Choroid plexus epithelial cell (primary cell): ENCODE measurements at places on chromosomes 12 and 14.

DNA sequence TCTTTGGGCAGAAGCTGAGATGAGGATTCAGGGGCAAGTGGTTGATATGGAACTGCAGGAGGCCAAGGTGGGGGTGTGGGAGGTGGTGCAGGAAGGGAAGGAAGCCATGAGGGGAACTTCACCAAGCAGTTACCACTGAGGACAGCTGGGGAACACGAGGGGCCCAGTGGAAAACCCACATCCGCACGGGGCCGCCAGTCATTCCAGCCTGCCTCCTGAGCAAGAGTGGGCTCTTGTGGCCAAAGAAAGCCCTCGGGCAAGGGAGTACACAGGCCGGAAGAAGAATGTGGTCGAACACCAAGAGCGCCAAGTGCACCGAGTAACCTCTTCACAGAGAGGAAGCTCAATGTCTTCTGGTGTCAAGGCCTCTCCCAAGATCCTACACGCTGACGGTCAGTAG lies 252.2 kb upstream of the FOXN3 start:
- no peak for DNase-seq

- peak; percentile 56 for DNase-seq
Observed at GRCh38 chr12:59650588-59651228, 54.9 kb downstream of the SLC16A7 start.

GRCh38 chr12:101957252-101957959 lies 80.0 kb downstream of the DRAM1 start:
- DNase-seq = no peak

DNA sequence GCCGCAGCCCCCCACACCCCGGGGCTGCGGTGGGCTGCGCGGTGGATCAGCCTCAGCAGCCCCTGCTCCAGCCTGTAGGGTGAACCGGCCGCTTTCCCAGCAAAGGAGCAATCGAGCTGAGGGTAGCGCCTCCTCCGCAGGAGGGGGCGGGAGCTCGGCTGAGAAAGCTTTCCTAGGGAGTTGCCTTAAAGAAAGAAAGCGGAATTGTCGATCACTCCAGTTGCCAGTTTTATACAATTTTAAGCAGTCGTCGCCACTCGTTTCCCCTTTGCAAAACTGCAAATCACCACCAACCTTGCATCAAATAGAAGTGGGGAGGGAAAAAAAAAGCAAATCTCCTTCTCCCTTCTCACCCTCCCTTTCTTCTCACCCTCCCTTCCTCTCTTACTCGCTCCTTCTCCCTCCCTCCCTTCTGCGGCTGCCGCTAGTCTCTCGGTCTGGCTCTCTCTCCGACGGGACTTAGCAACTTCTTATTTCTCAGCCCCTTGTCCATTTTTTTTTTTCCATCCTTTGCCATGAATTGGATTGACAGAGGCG lies at the start of gene PDE3A:
Gene PDE3A (plus strand): TSS at position 424 of the 537 bp plus-strand sequence. CDS start 748 bp downstream, outside the sequence.
- DNase-seq = peak; percentile 86

GRCh38 chr14:29668201-29668600 lies 259.4 kb downstream of the PRKD1 start:
- no peak for DNase-seq

DNA sequence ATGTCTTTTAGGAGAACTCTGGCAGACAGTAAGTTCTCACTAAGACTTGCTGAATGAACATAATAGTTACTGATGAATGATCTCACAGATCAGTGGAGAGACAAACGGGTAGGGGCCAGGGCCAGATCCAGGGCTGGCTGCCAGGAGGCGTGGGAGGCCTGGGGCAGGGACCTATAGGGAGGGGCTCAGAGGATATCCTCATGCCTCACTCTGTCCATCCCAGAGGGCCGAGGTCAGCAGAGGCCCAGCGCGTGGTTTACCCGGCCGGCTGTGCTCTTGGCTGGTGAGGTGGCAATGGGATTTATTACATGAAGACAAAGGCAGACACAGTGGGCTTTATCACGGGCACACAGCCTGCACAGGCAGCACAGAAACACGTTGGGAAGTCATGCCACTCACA lies 85.4 kb downstream of the CHGA start:
- no peak for DNase-seq

GRCh38 chr14:73236752-73237218 lies 521 bp upstream of the PAPLN start:
- no peak for DNase-seq

DNA sequence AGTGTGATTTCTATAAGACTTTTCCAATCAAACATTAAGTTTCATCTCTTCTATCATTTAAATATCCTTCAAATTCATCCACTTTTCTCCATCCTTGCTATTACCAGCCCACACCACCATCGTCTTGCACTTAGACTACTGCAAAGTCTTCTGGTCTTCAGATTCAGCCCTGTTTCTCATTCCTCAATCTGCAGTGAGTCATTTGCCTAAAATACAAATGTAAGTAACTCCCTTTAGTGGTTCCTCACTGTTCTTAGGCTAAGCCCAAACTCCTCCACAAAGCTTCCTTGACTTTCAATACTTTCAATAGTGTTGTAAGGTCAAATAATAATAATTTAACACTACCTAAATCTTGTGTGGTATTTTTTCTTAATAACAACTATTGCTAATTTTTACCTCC lies 83.3 kb downstream of the PLEKHG7 start:
- DNase-seq = peak; percentile 46

GRCh38 chr12:65324551-65324950 lies 46.1 kb downstream of the MSRB3 start:
- no peak for DNase-seq

DNA sequence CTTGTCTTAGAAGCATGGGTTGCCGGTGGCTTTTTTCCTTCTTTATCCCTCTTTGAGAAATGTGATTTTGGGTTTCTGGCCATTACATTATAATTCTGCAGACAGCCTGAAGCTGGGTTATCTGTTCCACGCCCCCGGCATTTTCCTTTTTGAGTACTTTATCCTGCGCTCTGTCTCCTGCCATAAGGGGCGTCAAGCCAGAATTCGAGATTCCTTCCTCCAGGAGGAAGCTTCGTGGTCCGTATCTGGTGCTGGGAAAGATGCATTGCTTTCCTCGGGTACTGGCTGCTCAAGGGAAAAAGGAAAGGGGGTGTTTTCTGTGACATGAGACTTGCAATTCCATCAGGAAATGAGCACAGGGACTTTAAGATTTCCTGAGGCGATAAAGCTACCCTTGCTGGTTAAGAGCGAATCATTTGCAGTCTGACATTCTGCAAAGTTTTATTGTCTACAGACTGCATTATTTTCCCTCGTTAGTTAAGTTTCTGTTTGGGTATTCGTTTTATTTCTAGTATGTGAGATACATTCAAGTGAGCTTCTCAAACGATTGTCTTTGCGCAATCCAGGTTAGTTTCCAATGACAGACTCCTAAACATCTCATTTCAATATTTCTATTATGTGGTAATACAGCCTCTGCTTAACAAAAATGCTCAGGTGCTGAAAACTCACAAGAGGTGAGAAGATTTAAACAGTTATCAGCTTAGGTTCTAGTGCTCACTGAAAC lies 694 bp downstream of the AKAP5 start:
- peak; percentile 49 for DNase-seq

DNA sequence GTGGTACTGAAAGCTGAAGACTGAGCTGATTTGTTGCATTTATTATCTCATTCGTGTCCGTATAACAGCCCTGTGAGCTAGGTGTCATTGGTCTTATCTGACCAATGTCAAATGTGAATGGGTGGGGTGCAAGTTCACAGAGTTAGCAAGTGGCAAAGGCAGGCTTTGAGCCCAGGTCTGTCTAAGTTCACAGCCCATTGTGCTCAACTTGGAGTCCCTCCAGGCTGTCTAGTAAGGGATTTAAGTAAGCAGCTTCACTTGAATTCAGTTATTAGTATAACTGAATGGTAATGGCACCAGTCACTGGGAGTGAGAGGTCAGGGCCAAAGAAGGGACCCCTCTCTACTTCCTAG lies 8.5 kb downstream of the C1S start:
- DNase-seq = no peak

- no peak for DNase-seq
Observed at GRCh38 chr14:48325486-48325885, 650.1 kb upstream of the MDGA2 start.

DNA sequence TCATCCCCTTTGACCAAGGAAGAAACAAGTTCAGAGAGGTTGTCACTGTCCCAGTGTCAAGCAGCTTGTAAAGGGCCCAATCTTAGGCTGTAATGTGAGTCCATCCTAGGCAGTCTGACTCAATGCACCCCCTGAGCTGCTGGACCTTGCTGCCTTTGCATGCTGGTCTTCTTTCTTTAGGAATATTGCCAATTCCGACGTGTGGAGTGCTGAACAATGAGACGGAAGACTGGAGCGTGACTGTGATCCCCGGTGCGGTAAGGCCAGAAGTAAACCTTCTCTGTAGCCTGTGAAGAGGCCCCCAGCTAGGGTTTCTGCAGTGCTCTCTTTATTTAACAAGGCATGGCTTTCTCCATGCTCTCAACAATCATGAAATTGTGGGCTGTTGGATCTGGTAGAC lies 963 bp downstream of the TCTN2 start:
- peak; percentile 52 for DNase-seq

- DNase-seq = no peak
Observed at GRCh38 chr12:33575346-33575745, 135.7 kb upstream of the SYT10 start.

- peak; percentile 10 for DNase-seq
Observed at GRCh38 chr12:117408161-117408791, 46.9 kb upstream of the NOS1 start.

DNA sequence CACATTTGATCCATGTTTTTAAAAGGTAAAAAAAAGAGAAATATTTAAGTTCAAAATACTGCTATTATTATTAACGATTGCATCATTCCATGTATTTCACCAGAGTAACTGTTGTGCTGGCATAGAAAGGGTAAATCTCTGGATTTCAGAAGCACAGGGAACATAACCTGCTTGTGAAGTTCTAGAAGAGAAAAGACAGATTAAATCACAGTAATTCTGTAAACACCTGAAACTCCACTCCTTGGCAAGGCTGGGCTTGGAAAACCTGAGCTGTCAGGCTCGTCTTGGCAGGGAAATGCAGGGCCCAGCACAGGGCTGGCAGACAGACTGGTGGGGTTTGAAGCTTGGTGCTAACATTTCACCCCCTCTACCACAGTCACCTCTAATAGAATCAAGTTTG lies 35.1 kb downstream of the SVOP start:
- no peak for DNase-seq

DNA sequence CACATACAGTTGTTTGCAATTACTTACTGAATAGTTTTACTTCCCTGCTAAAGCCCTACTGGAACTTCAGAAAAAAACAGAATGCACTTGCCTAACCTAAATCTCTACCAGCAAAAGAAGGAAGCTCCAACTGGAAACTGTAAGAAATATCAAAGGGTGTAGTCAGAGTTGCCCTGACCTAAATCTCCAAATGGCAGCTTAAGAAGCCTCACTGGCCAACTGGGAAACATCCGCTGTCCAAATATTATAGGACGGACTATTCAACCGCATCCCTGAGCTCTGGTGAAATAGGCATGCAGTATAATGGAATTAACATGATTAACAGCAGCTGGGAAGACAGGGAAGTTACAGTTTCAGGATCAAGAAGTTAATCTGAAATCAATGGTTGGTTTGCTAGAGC lies 24.3 kb downstream of the ANAPC7 start:
- DNase-seq = no peak

- no peak for DNase-seq
Observed at GRCh38 chr14:71576472-71576871, 355.8 kb upstream of the RGS6 start.

- peak; percentile 24 for DNase-seq
Observed at GRCh38 chr12:14356147-14356546, 9.3 kb upstream of the ATF7IP start.

DNA sequence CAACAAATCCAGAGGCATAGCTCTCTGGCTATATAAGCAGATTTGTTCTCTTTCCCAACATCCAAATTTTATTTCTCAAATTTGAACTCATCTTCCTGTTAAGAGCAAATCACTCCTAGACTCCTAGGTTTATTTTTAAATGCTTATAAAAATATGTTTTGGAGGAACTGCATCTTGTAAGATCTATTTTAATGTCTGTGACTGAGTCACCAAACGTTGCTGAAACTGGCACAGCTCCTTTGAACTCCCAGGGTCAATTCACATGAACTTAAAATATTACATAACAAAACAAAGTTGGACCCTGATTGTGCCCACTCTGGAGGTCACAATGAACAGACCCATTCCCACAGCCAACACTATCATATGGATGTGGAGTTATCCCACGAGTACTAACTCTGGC lies 23.9 kb downstream of the ANAPC7 start:
- no peak for DNase-seq

GRCh38 chr14:20934148-20934762 lies 21.0 kb upstream of the RNASE2 start:
- DNase-seq = peak; percentile 15

GRCh38 chr14:75162631-75163030 lies 13.8 kb downstream of the TMED10 start:
- DNase-seq = no peak

DNA sequence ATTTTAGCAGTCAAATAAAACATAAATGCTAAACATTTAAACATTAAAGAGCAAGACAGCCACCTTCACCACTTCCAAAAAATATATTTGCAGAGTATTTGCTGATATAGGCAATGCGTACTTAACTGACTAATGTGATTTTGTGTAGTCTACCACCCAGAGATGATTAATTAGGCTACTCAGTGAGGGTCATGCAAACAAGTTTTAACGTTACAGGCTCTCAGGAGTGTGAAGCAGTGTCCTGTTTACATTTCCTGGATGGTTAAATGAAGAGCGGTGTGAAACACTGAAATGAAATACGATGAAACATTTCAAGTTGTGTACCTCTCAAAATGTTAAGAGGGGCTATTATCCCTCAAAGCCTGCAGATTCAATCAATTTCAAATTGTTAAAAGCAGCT lies 165.8 kb upstream of the LRIG3 start:
- DNase-seq = no peak

- no peak for DNase-seq
Observed at GRCh38 chr14:88960496-88960895, 136.0 kb downstream of the TTC8 start.

- DNase-seq = no peak
Observed at GRCh38 chr12:11496157-11496851, 100.9 kb upstream of the PRB2 start.

GRCh38 chr14:103544388-103545218 lies 15.6 kb downstream of the TRMT61A start:
- DNase-seq = no peak

DNA sequence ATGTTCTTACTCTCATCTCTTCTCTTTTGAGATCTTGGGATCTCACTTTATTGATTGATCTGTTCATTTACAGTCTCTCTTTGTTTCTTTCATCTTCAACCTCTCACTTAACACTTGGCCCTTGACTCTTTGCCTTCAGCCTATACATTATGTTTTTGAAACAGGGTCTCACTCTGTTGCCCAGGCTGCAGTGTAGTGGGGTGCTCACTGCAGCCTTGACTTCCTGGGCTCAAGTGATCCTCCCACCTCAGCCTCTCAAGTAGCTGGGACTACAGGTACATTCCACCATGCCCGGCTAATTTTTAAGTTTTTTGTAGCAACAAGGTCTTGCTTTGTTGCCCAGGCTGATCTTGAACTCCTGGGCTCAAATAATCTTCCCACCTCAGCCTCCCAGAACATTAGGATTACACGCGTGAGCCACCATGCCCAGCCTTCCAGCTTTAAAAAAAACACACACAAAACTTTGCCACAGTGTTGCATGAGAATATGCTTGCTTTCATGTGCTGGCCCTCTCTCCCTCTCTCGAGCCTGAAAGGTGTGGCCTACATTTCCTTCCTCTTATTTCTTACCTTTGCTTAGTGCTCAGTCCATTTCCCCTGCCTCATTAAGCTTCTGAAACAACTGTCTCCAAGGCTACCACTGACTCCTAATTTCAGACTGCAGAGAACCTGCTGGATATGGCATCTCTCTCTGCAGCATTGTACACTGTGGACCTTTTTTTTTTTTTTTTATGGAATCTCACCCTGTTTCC lies 9.9 kb downstream of the DIP2B start:
- no peak for DNase-seq
